ENCODE measurements at places on chromosomes 5 and 9.

GRCh38 chr5:154072414-154073171 is 33.8 kb downstream of the MFAP3 start:
- DNase-seq, result peak; percentile 81

- DNase-seq, result peak; percentile 30
These were observed 32.5 kb downstream of the TENT4A start for GRCh38 chr5:6745706-6746222.

GRCh38 chr9:114000671-114001409 is 77.3 kb downstream of the AMBP start:
- no peak for DNase-seq

- no peak for DNase-seq
These were observed 730.4 kb upstream of the MEF2C start for GRCh38 chr5:89613222-89613956.

DNA sequence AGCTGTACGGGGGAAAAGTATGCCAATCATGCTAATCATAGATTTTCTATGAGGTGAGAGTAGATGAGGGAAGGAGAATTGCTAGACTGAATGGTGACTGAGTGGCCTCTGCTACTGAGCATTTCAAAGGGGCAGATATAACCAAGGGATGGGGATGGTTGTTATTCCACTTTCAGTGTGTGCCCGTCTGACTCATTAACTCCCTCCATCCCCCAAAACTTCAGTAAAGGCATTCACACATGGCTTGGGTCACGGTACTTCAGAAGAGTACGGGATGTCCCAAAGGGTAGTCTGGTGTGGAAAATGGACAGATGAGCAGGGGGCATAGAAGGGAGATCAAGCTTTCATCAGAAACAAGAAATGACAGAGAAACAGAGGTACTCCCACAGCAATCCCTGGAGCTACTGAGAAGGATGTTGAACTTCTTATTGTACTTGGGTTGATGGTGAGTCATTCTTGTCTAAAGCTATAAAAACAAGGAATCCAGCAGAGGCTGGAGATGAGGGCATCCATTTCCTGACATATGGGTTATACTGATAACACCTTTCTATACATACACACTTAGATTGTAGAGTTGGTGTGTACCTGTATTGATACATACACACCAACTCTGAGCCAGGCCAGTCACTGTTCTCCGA is 8.9 kb upstream of the TLE4 start:
- DNase-seq, result no peak

DNA sequence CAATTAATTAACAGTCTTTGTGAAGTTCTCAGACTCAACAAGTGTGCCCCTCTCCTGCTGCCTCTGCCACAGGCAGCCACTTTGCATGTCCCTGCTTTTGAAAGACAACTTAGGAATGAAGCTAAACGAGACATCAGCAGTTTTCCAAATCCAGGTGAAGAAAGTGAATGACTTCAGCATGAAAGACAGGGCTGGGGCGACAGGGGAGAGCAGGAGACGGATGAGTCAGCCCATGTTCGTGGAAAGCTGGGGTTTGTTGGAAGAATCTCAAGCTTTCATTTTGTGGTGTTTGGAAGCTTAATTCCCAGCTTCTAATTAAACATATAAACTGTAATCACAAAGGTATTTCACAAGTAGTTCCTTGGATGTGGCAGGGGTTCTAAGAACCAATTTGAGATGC is 207.8 kb upstream of the MAP3K1 start:
- no peak for DNase-seq

GRCh38 chr5:131305906-131306305 is 42.1 kb downstream of the CDC42SE2 start:
- DNase-seq, result no peak

DNA sequence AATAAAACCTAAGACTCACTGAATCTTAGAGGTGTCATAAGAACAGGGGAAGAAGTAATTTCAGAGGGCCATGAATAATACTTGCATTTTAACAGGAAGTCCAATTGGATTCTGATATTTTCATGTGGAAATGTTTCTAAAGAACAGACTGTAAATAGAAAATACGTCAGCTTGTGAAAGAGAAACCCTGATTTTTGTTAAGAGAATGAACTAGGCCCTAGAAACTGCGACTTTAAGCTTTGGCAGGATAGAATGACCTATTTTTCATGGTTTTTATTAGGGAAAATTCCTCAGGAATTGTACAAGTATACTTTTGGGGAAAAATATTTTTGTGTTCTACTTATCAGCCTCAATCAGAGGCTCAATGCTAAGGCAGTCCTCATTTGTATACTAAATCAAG is 215.5 kb upstream of the ACTBL2 start:
- no peak for DNase-seq

DNA sequence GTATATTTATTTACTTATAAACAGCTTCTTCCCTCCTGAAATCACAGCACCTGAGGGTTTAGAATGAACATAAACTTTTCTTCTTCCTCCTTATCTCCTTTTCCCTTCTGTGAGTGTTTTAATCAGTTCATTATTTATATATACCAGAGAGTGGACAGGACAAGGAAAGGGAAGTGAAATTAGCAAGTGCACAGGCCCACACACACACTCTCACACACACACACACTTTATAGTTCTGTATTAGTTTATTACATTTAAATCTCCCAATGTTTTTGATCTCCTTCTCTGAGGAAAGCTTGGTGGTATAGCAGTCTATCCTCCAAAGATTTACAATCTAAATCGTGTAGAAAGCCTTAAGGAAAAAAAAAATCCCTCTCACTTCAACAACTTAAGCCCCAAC is 353.5 kb downstream of the NDUFS4 start:
- no peak for DNase-seq

- no peak for DNase-seq
These were observed 929 bp downstream of the SH3PXD2B start for GRCh38 chr5:172453206-172453985.

DNA sequence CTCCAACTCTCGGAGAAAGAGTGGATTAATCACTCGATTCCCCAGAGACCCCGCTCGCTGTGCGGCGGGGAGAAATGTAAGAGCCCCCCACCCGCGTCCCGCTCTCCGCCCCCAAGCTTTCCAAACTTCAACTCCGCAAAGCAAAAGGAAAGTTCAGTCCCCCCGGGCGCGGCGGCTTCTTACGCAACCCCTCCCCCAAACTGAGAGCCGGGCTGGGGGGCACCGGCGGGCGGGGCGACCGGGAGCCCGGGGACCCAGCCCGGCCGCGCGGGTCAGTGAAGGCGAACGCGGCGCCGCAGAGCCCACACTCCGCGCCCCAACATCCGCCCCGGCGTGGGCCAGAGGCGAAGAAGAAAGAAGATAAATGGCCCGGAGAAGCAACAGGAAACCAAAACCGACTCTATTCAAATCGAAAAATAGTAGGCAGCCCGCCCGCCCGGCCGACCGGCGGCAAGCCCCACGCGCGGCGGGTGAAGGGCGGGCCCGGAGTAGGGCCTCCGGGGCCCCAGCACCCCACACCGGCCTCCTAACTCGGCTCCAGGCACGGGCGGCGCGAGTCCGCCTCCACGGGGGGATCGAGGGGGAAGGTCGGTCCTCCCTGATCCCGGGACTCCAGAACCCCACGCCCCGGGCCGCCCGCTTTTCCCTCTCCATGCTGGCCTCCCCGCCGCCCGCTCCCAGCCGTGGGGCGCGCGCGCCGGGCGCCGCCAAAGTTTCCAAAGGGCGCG is 720 bp downstream of the NOTCH1 start:
- peak; percentile 49 for DNase-seq

DNA sequence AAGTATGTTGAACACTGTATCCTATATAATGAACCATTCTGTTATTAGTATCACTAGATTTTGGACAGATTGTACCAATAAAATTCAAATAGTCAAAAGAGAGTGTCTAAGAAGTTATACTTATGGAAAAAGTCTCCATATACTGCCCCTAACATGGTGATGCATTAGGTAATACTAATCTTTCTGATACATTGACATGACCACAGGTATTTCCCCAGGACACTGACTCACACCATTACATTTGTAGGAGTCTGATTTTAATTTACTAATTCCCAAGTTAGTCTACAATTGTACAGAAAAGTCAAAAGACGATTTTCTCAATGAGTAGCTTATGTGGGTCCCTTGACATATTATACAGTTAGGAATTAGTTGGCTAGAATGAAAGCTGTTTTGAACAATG is 593.8 kb downstream of the ISL1 start:
- no peak for DNase-seq

DNA sequence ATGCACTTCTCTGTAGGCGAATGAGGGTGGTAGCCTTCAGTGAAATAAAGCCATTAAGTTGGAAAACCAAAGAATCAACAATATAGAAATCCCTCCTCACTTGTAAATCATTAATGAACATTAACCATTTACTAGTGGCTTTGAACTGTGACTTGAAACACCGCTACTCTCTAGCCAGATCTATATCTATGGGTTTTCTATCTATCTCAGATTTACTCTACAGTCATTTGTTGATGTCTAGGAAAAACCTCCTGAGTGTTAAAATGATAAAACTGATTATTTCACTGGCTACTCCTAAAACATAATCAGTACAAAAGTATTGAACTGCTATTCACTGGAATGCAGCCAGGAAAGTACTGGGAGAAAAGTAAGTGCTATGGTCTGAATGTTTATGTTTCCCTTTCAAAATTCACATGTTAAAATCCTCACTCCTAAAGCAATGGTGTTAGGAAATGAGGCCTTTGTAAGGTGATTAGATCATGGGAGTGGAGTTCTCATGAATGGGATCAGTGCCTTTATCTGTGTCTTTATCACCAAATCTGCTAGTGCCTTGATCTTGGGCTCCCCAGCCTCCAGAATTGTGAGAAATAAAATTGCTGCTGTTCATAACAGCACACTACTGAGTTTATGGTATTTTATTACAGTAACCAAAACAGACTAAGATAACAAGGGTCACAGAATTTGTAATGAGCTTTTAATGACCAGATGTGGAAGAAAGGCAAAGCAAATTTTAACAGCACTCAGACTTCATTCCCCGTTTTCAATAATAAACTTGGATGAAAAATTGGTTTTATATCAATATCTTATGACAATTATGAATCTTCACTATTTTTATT is 8.6 kb upstream of the OXCT1 start:
- no peak for DNase-seq

GRCh38 chr5:11640158-11640873 is 263.9 kb downstream of the CTNND2 start:
- DNase-seq, result no peak

- DNase-seq, result no peak
These were observed 116.7 kb upstream of the RGMB start for GRCh38 chr5:98656796-98657195.

DNA sequence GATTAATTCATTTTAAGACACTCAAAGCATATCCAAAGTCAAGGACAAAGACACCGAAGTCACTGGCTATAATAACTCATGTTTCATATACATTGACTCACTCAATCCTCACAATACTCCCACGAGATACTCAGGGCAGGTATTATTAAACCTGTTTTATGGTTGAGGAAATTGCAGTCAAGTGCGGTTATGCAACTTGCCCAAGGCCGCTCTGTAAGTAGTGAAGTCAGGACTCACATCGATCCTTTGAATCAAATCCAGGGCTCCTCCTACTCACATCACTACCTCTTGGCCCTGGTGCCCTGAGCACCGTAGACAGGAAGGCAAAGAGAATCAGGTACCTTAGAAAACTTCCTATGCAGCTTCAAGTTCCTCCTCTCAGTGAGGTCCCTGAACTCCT is 87.8 kb upstream of the APC start:
- no peak for DNase-seq

DNA sequence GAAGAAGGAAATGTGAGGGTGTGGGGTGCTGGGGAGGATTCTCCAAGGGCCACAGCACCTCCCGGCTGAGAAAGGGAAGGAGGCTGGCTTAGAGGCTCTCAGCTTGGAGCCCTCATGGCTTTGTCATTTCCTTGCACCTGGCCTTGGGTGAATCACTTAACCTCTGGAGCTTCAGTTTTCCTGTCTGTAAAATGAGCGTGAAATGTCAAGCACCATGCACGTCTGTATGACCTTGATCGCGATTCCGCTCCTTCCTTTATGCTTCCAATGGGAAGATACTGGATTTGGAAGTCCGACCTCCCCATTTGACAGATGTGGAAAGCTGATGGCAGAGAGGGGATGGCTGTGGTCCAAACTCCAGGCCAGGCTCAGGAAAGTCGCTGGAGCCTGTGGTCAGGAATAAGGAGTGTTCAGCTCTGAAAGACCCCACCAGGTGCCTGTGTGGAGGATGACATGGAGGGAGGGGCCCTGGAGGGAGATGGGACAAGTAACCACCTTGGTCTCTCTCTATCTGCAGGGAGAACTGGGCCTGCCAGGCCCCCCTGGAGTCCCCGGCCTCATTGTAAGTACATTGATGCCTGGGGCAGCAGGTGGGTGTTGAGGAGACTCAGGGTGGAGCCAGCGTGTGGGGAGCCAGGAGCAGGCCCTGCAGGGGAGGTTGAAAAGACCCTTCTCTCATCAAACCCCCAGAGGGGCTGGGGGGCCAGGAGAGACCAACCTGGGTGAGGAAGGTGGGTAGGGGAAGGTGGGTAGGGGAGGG is 66.5 kb downstream of the COL27A1 start:
- no peak for DNase-seq

DNA sequence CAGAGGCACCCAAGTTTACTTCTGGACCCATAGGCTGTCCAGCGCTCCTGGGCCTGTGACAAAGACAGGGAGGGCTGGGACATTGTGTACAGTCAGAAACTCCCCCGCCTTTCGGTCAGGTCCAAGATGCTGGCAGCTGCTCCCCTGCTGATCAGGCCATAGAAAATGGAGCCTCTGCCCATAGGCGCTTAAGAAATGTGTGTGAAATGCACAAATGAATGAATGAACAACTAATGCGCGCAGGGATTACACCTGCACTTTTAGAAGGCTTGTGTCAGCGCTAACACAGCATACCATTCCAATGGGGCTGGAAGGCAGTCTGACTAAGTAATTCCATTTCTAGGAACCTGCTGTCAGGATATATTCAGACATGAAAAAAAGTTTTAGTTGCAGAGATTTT is 16.3 kb downstream of the PTPN3 start:
- DNase-seq, result no peak

DNA sequence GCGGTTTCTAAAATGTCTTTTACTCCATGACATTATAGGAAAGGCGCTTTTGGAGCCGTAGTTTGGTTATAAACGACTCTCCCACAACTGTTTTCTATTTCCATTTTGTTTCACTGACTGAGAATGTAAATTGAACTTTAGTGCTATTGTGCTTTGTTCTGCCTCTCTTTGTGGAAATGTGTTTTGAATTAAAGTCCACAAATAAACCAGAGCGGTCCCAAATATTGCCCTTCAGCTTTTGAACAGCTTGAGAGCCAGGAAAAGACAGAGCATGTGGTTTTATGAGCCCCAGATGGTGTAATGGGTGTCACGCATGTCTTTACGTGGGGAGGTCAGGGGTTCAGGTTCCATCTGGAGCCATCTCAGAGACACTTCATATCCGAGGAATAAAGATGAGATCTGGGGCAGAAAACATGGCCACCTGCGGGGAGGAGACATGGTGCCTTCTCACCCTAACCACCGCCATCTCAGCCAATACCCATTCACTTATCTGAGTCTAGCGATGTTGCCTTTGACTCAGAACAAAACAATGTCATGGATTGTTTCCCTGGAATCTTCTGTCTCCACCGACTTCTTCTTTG is 42.5 kb upstream of the ROR2 start:
- DNase-seq, result no peak

DNA sequence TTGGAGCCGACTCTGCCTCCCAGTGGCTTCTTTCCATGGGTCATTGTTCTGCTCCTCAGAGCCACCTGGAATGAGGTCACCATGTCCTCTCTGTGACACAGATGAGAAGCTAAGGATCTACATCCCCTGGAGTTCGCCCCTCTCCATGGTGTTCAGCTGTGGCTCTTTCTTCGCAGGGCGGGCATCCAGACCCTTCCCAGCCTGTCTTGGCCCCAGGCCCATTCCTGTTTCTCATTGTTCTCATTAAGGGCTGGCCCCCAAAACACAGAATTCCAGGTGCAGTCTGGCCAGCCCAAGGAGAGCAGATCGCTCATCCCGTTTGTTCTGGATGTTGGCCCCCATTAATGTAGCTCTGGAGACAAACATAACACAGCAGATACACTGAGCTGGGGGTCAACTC is 66.4 kb upstream of the COL15A1 start:
- no peak for DNase-seq
